Cortex of kidney (tissue), 1 donor: ENCODE measurements at places on chromosomes 7 and 10.

- DNase-seq: no peak
These were observed 340.2 kb downstream of the THSD7A start for GRCh38 chr7:11491811-11492210.

GRCh38 chr7:142733271-142733670 is 16.0 kb upstream of the PRSS1 start:
- DNase-seq: no peak

GRCh38 chr7:1341361-1342089 is 108.9 kb downstream of the UNCX start:
- no peak for DNase-seq

DNA sequence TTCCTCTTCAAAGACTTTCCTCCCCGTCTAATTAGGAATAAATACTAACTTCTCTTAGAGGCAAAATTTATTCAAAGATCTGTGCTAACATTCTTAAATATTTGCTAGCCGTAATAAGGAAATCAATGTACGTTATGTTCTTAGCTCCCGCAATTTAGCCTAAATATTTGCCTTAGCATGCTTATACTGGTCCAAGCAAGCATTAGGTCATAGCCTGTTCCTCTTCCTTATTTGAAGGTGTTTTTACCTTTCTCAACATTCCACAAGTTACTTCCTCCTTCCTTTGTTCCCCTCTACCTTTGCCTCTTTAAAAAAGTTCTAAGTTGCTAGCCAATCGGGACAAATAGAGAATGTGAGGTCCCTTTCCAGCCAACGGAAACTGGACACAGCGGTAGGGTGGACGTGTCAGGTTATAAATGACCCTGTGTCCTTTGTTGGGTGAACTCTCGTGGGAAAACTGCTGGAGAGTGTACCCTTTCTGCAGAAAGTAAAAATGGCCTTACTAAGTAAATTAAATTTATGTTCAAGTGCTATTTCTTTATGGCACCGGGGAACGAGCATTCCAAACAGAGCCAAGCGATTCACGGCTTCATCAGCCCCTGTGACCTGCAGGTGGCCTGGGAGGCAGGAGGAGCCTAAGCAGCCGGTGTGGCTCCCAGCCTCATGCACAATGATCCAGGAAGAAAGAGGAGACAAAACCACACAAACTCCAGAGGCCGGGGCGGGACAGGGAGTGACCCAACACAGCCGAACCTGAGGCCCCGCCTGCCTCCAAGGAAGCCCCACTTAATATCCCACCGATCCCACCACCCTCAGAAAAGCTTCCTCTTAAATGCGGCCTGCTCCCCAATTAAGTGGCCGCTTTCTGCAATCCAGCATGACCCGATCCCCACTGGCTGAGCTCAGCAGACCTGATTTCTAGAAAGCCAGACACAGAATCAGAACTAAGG is 67.0 kb downstream of the ZRANB1 start:
- no peak for DNase-seq

DNA sequence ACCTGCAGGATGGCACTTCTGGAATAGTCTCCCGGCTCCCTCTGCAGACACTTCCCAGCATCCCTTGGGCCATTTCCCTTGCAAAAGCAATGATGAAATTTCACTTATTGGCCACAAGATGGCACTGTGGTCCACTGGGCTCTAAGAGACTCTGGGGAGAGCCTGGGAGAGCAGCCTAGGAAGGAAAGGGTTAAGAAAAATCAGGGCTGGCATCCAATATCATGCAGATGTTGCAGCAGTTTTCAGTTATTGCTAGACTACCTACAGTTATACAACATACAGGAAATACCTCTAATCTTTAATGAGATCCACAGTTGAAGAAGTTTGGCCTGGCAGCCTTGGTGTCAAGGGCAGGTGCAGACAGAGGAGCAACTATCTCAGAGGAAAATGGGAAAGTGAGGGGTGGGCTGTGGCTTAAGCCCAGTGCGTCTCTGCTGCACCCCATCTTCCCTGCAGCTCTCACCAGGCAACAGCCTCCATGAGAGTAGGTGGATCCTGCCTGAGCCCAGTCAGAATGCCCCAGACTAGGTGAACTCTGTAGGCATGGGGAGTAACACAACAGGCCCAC is 100.2 kb upstream of the PRSS58 start:
- DNase-seq: no peak

DNA sequence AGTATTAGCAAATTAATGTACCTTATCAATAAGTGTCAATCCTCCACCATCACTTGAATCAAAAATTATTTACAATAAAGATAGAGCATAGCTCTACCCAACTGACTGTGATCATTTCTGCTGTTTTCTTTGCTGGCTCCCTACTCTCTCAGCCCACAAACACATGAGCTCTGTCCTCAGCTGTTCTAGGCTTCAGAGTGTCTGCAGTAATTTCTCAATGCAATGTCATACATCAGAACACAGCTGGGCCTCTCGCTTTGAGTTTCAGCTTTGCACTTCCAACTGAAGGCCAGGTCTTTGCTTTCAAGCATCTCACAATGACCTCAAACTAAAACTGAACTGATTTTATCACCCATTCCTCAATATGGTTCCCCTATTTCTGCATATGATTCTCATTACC is 55.7 kb downstream of the RNF133 start:
- no peak for DNase-seq

DNA sequence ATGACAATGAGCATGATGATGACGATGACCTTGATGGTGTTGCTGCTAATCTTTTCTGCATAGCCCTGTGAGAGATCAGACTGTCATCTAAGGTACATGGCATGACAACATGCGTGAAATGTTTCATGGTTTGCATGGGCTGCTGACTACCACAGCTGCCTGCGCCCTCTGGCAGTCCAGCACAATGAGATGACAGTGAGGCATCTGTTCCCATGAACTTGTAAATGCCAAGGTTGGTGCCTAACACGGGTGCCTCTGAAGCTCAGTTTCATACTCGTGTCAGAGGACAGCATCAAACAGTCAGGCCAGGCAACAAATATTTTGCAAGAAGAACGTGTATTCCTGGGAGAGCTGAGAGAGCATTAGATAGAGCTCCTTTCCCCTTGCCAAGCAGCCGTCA is 122.0 kb upstream of the PRKCQ start:
- no peak for DNase-seq

GRCh38 chr7:26349005-26349915 is 57.6 kb downstream of the SNX10 start:
- DNase-seq: no peak

DNA sequence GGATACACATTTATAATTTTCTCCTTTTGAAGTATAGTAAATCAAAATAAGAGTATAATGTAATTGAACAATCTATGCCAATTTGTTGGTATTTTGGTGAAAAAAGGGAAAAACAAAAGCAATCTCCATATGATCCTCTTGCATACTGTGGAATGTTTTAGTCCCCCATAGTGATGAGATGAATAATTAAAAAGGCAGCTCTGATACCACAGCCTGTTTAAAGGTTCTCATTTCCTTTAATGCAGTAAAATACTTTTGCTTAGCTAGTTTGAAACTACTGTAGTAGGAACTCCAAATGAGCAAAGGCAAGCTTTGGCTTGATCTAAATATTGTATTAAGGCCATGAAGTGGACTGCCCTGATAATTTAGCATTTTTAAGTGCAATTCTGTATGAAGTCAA is 77.6 kb downstream of the VTI1A start:
- DNase-seq: no peak

DNA sequence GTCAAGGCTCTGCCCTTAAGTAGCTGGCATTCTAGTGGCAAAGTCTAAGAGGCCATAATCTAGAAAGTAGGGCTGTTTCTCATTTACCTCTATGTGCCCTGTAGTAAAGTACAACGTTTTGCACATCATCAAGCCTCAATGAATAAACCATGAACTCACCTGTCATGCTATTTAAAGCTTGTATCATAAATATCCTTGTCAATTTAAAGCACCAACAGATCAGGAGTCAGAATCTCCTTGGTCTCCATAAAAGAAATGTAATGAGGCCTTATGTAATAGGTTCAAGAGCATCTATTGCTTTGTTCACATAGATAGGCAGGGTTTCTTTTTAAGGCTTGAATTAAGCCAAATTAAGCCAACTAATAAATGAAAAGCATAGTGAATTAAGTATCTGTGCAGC is 181.9 kb downstream of the KMT2E start:
- DNase-seq: no peak

GRCh38 chr10:111077479-111077784 is 603 bp downstream of the ADRA2A start:
- no peak for DNase-seq

GRCh38 chr7:17741426-17741825 is 198.9 kb downstream of the SNX13 start:
- DNase-seq: no peak

DNA sequence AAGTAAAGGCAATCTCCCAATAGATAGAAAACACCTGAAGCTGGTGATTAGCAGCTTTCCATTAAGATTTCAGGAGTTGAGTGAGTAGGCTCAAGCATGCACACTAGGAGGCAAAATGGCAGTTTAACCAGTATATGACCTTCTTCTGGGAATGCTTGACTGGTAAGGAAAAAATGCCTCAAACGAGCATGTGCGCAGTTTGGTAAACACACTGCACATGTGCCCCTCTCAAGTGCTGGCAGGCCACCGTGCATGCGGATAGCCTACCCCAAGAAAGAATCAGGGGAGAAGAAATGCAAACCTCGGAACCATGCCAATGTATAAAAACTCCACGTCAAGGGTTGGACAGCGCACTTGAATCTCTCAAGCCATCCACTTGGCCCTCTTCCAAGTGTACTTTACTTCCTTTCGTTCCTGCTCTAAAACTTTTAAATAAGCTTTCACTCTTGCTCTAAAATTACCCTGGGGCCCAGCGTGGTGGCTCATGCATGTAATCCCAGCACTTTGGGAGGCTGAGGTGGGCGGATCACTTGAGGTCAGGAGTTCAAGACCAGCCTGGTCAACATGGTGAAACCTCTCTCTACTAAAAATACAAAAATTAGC is 98.8 kb upstream of the CDK1 start:
- DNase-seq: no peak

DNA sequence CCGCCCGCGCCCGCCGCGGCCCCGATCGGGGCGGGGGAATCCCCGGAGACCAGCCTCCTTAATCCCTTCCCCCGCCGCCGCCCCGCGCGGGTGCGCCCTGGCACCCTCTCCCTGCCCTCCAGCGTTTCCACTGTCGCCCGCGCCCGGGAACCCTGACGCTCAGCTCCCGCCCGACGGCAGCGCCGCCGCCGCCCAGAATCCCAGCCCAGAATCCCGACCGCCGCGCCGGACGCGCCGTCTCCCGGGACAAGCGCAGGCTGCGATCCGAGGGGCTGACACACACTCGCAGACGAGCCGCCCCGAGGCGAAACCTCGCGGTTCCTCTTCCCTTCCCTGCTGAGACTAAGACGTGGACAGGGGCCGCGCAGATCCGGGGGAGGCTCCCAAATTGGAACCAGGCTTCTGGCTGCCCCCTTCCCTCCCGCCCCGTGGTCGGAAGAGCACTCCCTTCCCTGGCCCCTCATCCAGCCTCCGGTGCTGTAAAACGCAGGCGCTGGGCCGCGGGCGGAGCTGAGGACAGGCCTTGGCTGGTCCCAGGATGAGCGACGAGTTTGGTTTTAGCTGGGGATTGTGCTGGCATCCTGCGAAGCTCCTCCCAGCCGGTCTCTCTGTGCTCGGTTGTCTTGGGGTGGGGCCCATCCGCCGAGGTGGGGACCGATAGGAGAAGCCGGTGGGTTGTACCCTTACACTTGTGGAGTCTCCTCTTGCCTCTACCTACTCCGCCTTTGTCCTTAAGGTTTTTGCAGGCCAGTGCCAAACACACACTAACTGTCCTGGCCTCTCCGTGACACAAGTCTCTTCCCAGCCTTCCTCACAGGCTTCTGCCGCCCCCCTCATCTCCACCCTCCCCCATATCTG is 1.1 kb downstream of the MARVELD1 start:
- no peak for DNase-seq

- DNase-seq: no peak
These were observed 111.2 kb upstream of the STEAP1B start for GRCh38 chr7:22610951-22611757.

- DNase-seq: no peak
These were observed 65.6 kb downstream of the TWIST1 start for GRCh38 chr7:19051767-19052375.

- DNase-seq: no peak
These were observed 34.7 kb upstream of the FOXI2 start for GRCh38 chr10:127702271-127702670.

DNA sequence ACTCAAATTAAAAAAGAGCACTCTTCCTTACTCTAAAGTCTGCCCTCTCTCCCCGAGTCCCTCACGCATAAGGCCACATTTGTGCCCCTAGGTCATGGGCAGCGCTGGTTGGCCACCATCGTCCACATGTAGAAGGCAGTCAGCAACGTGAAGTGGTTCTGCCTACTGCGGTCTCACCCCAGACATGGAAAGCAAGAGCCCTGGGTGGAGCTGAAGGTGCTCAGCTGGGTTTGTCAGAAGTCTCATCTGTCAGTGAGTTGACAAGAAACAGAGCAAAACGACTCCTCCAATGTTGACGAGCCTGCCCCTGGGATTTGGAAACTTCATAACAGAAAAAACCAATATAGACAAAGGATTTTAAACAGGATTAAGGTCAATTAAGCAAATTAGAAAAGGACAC is 192.3 kb upstream of the PRSS58 start:
- DNase-seq: no peak

DNA sequence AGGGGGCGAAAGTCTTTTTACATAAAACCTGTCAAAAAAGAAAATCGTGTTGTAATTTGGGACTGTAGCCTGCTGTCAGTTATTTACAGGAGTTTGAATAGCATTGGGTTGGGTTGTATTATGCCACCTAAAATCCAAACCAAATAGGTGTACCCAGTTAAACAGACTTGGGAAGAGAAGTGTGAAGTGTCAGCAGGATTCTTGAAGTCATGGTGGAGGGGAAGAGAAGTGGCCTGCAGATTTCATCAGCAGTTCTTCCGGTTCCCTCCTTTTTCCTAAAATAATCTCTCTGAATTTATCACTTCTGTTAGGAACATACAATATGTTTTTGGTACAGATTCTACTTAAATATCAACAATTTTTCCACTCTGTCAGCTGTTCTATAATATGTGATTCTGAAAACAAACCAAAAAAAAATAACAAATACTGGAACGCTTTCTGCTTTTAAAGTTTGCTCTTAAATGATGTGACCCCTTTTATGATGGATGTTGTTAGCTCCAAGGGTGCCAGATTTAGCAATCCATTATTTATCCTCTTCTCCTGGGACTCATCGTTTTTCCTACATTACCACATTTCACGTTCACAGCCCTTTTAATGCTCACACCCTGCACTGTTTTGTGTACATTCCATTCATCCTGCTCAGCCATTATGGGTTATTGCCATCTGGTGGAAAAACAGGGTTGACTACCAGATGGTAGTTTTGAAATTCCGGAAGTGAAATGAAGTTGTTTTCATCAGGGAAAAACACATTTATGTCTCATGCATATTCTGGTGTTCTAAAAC is 18.7 kb upstream of the ARHGAP12 start:
- DNase-seq: no peak
